ENCODE measurements at places on chromosomes 12 and 14. TPM values are rescaled to one million over a fixed set of nuclear protein-coding genes. Genes with fewer than 3 reads are reported as not detected.

- no peak for DNase-seq
- H3K4me1 ChIP-seq: no peaks in the 10 kb centered on the region
- peaks cover 23% of the 10 kb centered on the region for H3K36me3 ChIP-seq
- no peak overlapping the region for H3K27ac ChIP-seq
- H3K4me3 ChIP-seq: no peak overlapping the region
- H3K27me3 ChIP-seq: no peaks in the 10 kb centered on the region
Observed at GRCh38 chr12:121223292-121224285, 13.7 kb downstream of the P2RX4 start.

DNA sequence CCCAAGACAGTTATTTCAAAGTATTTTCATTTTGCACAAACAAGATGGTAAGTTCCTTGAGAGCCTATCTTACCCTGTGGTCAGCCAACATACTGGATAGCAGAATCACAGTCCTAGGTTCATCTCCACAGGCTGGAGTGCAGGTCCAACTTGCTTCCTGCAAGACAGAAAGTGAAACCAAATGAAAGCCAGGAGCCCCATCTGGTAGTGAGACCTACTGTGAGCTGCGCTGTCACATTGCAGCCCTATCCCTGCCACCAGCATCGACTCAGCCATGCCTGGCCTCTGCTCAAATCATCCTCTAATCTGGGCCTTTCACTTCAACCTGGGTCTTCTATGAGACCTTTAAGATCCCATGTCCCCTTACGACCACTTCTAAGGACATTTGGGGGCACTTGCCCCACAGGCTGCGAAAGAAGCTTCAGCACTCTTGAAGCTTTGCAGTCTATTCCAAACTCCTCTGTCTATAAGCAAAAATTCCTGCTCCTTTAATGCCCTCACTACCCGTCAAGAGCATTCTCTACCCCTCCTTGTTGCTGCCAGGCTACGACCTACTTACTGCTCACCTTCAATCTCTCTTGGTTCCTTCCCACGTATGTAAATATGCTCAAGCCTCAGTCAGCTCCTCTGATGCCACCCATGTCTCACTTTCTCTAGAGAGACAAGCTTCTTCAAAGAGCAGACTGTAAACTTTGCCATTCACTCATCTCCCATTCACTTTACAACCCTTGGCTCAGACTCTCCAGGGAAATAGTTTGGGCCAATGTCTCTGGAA lies 55.9 kb upstream of the TSPAN11 start:
- H3K27me3 ChIP-seq: no peaks in the 10 kb centered on the region
- H3K27ac ChIP-seq: no peak overlapping the region
- no peaks in the 10 kb centered on the region for H3K4me1 ChIP-seq

DNA sequence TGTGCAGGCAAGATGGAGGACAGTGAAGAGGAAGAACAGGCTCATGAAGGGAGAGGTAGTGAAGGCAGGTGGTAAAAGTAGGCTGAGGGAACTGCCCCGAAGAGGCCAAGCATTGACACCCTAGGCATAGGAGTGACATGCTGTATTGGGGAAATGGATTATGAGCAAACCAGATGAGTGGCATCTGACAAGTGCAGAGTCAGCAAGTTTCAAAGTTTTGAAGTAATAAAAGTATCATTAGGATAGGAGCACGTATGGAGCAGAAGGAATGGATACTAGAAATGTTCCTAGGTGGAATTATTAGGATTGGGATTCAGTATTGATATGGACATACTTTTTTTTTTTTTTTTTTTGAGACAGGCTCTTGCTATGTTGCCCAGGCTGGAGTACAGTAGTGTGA lies 139.8 kb downstream of the SAMD4A start:
- H3K36me3 ChIP-seq: no peaks in the 10 kb centered on the region
- H3K4me3 ChIP-seq: no peak overlapping the region
- no peak for DNase-seq
- H3K27me3 ChIP-seq: no peaks in the 10 kb centered on the region
- no peak overlapping the region for H3K27ac ChIP-seq
- peaks cover 8% of the 10 kb centered on the region for H3K4me1 ChIP-seq

- no peak overlapping the region for H3K4me3 ChIP-seq
- H3K27me3 ChIP-seq: peaks cover 11% of the 10 kb centered on the region
- DNase-seq: peak; percentile 64
- no peaks in the 10 kb centered on the region for H3K4me1 ChIP-seq
- no peaks in the 10 kb centered on the region for H3K36me3 ChIP-seq
- no peak overlapping the region for H3K27ac ChIP-seq
Observed at GRCh38 chr14:69547701-69548348, 26.8 kb downstream of the CCDC177 start.

Gene WIF1
- 109 TPM for total RNA-seq

Gene KRT6C
- total RNA-seq: not detected
